ACHN (cell line): ENCODE measurements at places on chromosomes 7 and 10.
A peak's percentile ranks its signal among the peaks of the same experiment; 100 is the strongest.

DNA sequence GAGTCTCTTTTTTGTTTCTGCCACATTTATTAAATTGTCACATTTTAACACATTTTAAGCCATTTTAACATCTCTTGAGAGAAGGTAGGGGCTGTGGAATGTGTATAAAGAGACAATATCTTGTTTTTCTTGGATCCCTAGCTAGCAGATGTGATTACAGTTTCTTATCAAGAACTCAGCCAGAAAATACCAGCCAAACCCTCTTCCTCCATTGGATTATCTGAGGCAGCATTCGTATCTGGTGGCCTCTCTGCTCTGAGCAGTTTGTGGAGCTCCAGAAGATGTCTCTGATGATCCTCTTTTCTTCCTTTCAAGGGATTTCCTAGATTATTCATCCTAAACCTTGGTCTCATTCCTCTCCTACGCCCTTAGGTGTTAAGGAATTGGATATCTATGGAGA lies 35.3 kb upstream of the PFKFB3 start:
- no peak for DNase-seq

DNA sequence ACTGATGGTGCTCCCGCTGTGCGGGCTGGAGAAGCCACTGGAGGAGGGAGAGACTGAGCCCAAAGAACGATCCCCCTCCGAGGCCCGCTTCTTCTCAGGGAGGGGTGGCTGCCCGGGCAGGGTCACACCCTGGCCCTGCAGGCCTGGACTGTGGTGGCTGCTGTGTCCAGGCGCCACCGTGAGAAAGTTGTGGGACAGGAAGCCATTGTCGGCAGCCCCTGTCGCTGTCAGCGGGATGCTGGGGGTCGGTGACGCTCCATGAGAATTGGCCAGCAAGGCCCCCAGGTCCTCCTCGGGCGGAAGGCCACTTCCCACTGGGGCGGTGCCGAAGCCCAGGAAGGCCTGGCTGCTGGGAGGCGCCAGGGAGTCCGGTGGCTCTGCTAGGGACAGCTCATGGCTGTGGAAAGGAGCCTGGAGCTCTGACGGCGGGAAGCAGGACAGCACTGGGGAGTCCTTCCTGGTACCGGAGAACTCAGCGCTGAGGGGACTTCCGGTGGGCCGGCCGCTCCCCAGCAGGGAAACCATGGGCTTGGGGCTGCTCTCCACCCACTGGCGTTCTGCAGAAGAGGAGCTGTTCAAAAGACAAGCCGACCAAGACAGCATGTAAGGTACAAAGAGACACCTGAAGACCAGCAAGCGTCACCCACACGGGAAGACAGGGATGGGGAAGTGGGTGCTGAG lies 278.8 kb downstream of the TNS3 start:
- DNase-seq = no peak

DNA sequence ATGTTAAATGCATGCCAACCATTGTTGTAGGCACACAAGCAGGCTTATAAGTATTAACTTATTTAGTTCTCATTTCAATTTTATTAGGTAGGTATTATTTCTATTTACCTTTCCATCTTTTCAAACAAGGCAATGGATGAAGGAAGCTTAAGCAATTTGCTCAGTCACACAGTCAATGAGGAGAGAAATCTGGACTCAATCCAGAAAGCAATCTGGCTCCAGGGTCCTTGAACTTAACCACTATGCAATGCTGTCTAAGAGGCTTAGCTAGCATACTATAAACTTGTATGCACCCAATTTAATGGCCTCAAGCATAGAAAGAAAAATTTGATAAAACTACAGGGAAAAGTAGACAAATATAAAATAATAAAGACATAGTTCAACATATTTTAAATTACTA lies 88.6 kb downstream of the VWDE start:
- no peak for DNase-seq

DNA sequence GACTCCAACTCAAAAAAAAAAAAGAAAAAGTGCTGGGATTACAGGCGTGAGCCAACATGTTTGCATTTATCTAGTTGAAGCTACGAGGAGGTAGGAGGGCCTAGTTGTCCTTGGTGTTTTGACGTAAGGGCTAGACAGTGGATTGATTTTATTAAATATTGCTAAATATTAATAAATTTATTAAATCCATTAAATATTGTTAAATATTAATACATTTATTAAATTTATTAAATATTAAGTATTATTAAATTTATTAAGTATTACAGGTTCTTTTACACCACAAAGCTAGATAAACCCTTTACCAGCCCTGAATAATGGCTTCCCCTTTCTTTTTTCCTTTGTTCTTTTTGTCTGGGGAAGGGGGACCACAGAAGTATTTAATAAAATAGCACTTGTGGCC lies 47.5 kb upstream of the TMEM248 start:
- DNase-seq = no peak

- no peak for DNase-seq
These were observed 85.0 kb downstream of the LRRN3 start for GRCh38 chr7:111175908-111176441.

GRCh38 chr7:9796241-9796640 lies 1177.4 kb upstream of the PHF14 start:
- no peak for DNase-seq

GRCh38 chr10:124998624-124999291 lies 56.8 kb downstream of the ZRANB1 start:
- DNase-seq = no peak

- DNase-seq = no peak
These were observed 108.2 kb upstream of the PCBD1 start for GRCh38 chr10:70996549-70996948.

DNA sequence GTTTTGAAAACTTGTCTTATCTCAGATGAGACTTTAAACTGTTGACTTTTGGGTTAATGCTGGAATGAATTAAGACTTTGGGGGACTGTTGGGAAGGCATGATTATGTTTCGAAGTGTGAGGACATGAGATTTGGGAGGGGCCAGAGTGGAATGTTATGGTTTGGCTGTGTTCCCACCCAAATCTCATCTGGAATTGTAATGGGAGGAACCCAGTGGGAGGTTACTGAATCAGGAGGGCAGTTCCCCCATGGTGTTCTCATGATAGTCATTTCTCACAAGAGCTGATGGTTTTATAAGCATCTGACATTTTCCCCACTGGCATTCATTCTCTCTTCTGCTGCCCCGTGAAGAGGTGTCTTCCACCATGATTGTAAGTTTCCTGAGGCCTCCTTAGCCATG lies 13.8 kb upstream of the POT1 start:
- no peak for DNase-seq

DNA sequence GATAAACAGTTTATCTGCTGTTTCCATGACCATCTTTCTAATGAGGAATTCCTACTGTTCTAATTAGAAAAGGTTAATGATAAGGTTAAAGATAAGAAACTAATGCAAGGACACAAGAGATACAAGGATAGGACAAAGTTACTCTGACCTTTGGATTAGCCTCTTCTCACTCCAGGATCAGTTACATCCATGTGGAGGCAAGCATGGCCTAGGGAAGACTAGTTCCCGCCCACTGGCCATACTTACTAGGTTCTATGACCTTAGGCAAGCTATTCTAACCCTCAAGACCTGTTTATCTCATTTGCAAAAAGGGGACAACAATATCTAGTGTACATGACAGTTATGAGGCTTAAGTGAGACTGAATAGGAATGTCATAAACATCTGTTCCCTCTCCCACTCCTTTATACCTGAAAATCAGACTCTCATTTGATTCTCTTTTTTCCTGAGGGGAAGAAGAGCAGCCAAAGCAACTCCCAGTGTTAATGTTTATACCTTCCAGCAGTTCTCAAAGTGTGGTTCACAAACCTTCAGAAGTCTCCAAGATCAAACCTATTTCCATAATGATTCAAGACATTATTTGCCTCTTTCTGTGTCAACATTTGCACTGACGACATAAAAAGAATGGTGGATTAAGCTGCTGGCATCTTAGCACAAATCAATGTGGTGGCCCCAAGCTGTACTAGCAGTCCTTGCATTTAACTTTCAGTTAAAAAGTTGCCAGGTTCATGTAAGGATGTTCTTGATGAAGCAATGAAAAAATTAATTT lies 72.0 kb downstream of the SRPK2 start:
- DNase-seq = no peak

GRCh38 chr10:131909929-131910328 lies 9.1 kb downstream of the PPP2R2D start:
- no peak for DNase-seq

DNA sequence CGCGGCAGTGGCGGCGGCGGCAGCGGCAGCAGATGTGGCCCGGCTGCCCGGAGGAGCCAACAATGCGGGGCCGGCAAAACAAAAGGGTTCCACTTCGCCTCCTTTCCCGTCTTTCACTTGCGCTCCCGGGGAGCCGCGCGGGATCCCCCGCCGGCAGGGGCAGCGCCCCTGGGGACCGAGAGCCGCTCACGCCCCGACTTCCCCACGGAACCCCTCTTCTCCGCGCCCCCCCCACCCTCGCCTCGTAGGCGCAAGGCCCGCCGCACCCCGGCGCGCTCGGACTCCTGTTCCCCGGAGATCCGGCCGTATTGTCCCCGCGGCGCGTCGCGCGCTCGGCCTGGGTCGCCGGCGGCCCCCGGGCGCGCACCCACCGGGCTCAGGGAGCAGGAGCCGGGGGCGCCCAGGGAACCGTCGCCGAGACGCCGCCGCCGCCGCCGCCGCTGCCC lies 854 bp downstream of the CTBP2 start:
- DNase-seq = peak; percentile 38

- no peak for DNase-seq
These were observed 216.5 kb upstream of the TMEM196 start for GRCh38 chr7:19989906-19990305.

- no peak for DNase-seq
These were observed 53.9 kb upstream of the LYZL2 start for GRCh38 chr10:30683496-30683895.

DNA sequence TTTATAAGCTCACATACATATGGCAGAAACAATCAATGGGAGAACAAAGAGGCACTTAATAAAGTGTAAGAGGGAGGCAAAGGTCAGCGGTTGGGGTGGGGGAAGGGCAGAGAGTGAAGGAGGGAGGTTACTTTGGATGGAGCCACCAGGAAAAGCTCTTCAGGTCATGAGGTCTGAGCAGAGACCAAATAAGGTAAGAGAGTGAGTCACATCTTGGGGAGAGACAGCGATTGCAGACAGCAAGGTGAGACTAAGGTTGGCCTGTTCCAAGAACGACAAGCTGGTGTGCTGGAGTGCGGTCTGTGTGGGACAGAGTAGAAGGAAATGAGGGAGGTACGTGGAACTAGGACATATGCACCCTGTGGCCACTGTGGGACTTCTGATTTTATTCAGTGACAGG lies 74.3 kb upstream of the TOMM7 start:
- no peak for DNase-seq

GRCh38 chr7:19852192-19852591 lies 78.8 kb upstream of the TMEM196 start:
- DNase-seq = no peak

DNA sequence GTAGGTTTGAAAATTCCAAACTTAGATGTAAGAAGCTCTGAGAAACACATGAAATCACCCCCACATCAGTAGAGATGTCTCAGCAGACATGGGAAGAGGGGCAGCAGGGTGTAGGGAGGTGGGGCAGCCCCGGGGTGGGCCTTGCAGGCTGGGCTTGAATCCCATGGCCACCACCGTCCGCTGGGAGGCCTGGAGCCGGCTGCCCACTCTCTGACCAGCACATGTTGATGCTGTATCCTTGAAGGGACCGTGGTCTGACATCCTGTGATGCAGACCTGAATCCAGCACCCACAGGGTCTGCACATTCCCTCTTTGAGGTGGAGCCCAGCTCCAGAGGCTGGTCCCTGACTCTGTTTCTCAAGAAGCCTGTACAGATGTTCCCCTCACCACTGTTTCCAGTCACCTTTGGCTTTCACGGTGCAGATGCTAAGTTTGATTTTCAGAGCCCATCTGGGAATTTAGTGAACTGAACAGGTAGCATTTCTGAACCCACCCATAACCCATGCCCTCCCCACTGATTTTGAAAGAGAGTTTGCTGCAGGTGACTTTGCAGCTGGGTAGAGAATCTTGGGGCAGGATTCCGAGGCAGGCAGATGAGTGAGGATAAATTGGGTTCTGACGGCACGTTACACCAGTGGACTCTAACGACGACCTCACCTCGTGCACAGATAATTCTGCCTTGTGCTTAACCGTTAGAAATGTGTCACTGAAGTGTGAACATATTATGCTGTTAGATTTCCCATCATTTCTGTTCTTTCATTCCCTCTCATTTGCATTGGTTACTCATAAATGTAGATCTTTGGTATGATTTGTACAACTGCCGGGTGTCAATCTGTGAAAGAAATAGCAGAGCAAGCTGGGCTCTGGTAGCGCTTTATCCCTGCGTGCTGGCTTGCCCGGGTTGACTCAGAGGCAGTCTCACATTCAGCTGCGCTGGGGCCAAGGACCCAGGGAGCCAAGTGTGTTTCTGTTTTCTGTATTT lies 45.7 kb downstream of the IKZF1 start:
- no peak for DNase-seq

DNA sequence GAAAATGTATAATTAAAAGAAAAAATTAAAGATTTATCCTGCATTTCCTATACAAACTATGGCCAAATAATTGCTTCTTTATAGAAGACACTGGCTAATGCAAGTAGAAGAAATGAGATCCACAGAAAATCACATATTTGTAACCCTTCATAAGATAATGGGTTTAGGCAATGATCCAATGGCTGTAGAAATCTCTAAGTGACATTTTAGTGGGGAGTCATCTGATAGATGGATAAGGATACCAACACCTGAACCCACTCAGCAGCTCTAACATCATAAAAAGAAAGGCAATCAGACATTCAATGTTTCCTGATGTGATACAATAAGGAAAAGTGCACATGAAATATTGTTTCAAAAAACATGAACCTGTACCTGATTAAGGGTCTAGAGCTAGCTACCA lies 297.5 kb downstream of the CXCL12 start:
- no peak for DNase-seq

GRCh38 chr10:77522268-77522809 lies 115.3 kb downstream of the KCNMA1 start:
- no peak for DNase-seq

GRCh38 chr10:48463318-48464003 lies 141.4 kb downstream of the ARHGAP22 start:
- no peak for DNase-seq

- no peak for DNase-seq
These were observed 26.9 kb downstream of the TMEM120A start for GRCh38 chr7:75967487-75967997.

DNA sequence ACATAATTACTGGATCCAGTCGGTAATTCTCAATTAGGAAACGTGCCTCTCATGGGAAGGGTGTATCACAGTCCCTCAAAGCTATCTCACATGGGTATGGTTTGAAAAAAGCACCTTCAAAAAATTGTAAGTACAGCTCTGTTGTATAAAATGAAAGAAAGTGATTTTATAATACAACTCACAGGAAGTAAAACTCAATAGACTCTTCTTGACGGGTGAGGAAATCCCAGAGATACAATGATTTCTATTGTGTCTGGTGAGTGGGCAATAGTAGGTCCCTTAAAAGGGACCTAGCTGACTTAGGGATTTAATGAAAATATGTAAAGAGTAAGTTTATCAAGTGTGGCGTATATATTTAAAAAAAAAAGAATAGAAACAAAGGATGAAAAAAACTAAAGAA lies 27.0 kb downstream of the TASOR2 start:
- DNase-seq = no peak

GRCh38 chr10:15433850-15434537 lies 62.9 kb upstream of the FAM171A1 start:
- peak; percentile 48 for DNase-seq
